ELF-1 (cell line): ENCODE measurements at places on chromosomes 16 and 17.

GRCh38 chr16:24520983-24521382, 18.4 kb upstream of the RBBP6 start:
- DNase-seq: no peak

GRCh38 chr16:1137604-1138003, 15.3 kb upstream of the CACNA1H start:
- DNase-seq: no peak

- DNase-seq: peak; percentile 62
Measured at GRCh38 chr17:41329279-41329948, 13.9 kb upstream of the KRTAP17-1 start.

DNA sequence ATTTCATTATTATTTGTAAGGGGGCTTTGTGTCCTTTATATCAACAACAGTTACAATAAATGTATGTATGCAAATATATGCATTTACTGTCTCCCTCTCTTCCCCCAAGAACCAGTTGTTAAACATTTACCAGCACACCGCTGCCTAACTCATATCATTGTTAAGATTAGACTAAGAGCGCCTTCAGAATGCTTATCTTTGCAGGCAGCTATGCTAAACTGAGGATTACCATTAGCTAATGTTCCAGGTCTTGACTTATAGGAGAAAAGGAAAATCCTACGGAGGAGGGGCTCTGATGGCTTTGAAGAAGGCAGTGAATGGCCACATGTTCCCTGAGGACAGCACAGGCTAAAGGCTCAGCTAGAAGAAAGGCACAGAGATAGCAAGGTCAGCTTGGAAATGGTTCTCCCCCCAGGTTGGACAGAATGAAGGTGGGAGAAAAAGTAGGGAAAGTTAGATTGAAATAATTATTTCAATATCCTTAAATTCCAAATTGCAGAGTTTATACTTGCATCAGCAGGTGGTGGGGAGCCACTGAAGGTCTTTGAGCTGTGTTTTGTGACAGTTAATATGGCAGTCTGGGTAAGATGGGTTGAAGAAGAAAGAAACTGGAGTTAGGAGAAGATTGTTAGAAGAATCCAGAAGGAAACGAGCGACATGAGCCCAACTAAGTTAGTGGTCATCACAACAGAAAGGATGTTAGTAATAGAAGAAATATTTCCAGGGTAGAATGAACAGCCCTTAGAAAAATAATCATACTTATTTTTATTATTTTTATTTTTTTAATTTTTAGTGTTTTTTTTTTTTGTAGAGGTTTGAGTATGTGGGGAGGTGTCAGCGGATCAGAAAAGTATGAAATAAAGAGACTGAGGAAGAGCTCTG, 87.0 kb upstream of the MAF start:
- peak; percentile 4 for DNase-seq

GRCh38 chr17:34826332-34826731, 134.9 kb downstream of the CCT6B start:
- DNase-seq: peak; percentile 91

DNA sequence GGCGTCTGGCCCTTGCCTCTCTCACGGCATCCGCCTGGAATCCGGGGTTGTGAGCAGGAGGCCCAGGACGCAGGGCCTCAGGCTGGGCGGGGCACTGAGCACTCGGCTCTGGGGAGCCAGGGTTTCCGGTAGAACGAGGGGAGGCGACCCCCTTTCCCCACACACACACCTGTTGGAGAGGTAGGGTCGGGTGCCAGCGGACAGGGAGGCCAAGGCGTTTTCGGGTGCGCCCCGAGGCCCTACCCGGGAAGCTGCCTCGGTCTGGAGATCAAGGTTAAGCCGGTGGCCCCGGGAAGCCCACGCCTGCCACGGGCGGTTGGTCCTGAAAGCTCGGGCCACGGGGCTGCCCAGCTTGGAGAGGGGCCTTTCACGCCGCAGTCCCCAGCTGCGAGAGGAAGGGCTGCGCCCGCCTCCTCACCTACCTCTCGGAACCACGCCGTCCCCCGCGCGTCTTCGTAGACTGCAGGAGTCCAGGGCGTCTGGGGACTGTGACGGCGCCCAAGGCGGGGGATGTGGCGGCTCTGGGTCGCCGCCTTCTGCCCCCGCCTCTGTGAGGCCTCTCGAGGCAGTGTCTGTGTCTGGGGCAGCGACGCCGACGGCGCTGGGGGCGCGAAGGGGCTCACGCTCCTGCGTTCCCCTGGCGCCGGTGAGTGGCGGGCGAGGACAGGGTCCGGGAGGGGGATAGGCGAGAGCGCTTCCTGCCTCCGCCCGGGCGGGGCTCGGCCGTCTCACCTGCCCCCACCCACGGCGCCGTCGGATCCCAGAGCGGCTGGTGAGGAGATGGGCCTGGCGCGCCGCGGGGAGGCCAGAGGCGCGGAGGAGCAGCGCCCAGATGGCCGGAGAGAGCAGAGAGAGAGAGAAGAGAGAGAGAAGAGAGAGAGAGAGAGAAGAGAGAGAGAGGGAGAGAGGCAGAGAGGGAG, 20.3 kb upstream of the HOXB9 start:
- DNase-seq: peak; percentile 59

GRCh38 chr16:87044032-87044382, 273.2 kb downstream of the C16orf95 start:
- DNase-seq: no peak

- DNase-seq: peak; percentile 59
Measured at GRCh38 chr17:21250854-21251253, 2.4 kb downstream of the NATD1 start.

GRCh38 chr16:77220427-77220826, 21.2 kb downstream of the SYCE1L start:
- no peak for DNase-seq

- DNase-seq: peak; percentile 59
Measured at GRCh38 chr17:74677558-74678466, 34.9 kb downstream of the CD300LF start.

DNA sequence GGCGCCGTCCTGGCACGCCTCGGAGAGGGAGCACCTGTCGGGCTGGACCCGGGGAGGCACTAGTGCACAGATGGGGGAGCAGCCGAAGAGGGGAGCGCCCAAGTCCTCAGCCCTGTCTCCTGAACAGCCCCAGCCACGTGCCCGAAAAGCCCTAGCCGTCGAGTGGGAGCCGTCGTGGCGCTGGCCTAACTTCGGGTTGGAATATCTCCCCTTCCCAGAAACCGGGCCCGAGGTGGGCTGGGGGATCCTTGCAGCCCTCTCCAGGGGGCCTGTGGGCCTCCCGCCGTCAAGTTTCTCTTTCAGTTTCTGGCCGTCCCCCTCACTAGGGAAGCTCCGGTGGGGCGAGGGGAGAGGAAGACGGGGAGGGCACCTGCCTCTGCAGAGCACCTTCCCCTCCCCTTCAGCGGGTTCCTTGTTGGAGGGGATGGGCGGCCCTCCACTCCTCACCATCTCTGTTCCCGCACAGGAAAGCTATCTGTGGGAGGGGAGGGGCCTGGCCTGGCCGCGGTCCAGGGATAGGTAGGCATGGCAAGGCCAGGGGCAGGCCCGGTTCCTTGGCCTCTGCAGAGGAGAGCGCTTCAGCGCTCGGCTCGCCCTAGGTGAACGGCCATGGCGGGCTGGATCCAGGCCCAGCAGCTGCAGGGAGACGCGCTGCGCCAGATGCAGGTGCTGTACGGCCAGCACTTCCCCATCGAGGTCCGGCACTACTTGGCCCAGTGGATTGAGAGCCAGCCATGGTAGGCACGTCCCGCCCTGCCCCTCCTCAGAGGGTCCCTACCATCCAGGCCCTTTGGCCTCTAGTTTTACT, 709 bp downstream of the STAT5A start:
- no peak for DNase-seq
